ENCODE measurements at places on chromosomes 16 and 17.
A peak's percentile ranks its signal among the peaks of the same experiment; 100 is the strongest.

DNA sequence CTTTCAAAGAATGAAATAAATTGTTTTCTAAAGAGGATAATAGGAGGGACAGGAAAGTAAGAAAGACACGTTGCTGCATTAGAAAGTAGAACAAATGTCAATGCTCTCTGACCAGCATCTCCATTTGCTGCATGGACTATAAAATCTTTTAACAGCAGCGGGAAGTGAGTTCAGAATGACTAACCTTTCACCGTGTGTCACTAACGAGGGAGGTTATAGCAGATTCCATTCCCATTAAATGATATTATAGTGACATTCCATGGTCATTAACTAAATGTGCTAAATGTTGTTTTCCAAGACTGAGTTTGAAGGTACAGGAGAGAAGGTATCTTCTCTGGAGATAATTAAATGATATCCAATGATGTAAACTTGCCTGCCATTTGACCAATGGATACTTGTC is 127.1 kb upstream of the HS3ST3A1 start:
- DNase-seq = no peak

DNA sequence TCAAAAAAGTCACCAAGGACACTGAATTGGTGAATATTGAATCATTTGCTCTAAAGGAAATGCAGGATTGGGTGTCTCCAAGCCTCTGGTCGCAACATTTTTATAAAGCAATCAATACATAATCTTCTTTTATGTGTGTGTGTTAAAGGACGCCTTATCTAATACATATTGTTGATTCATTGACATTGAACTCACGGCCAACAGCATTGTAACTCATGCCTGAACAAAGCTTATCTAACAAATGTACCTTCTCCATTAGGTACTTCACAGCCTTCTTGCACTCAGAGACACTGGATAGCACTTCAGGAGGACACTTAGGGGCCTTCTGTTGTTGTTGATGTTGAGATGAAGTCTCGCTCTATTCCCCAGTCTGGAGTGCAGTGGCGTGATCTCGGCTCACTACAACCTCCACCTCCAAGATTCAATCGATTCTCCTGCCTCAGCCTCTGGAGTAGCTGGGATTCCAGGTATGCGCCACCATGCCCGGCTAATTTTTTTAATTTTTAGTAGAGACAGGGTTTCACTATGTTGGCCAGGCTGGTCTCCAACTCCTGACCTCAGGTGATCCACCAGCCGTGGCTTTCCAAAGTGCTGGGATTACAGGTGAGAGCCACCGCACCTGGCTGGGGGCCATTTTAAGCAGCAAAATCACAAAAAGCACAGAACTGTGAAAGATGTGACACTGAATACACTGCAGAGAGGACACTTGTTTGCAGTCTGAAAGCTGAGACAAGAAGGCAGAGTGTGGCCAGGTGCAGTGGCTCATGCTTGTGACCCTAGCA is 13.2 kb upstream of the PDXDC1 start:
- no peak for DNase-seq

GRCh38 chr17:74532115-74532514 is 840 bp upstream of the CD300LB start:
- no peak for DNase-seq

DNA sequence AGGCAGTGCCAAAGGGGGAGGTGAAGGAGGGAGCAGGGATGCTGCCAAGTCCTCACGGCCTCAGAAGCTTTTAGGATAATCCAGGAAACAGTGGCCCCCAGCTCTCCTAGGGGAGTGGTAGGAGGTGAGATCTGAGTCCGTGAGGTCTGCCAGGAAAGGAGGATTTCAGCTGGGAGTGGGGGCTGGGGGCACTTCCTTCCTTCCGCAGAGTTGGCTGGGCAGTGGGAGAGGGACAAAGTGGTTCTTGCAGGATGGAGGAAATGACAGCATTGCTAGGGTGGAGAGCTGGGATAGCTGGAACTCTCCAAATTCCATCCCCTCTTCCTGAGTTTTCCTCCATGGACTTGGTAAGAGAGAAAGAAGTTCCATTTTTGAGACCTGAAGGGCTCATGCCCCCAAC is 4.8 kb upstream of the SP6 start:
- no peak for DNase-seq

DNA sequence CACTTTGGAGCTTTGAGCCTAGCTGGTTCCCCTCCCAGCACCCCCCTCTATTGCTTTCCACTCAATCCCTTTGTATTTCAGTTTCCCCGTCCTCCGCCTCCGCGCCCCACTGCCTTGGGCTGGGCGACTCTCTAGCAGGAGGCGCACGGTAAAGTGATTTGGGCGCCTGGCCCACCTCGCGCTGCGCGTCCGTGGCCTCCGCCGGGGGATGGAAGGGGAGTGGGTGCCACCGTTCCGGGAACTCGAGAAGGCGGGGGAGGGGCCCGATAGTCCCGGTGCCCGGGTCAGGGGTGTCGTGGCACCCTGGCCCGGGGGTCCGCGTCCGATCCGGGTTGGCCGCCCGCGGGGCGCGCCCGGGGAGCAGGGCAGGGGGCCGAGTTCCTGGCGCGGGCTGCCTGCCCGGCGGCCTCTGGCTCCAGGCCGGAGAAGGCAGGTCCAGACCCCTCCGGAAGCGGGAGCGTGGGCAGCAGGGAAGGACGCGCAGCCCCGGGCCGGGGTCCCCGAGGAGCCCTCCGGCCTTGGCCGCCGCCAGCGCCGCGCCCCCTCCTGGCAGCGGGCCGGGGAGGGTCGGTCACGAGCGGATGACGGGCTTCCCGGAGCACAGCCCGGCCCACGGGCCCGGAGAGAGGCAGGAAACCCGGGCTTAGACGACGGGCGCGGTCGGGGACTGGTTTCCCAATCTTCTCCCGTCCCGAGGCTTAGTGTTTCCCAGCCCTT is 15.8 kb downstream of the MEOX1 start:
- peak; percentile 21 for DNase-seq

- DNase-seq = no peak
Measured at GRCh38 chr17:56886288-56886731, 27.5 kb downstream of the TRIM25 start.

- DNase-seq = no peak
Measured at GRCh38 chr17:44608727-44609435, 47.4 kb upstream of the MEIOC start.

DNA sequence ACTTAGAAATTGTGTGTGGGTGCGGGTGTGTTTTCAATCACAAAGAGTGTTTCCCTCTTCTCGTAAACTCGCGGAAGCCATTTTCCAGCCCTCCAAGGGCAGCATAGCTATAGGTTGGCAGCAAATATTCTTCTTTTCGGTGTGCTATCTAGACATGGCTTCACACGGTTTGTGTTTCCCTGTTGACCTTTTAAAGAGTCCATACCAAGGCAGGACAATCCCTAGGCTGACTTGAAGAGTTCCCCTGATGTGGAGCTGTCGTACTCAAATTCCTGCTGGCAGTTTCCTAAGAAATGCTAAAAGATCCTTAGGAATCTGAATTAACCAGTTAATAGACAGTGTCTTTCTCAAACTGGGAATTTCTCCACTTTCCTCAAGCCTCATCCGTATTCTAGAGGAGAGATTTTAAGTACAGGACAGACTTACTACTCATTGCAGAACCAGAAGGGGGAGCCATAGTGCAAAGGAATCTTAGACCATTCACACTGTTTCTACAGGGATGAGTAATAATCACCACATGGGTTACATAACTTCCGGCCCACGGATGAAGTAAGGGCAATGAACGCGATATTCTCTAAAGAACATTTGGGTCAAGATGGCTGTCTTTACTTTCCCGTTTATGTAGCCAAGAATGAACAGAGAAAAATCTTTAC is 288.6 kb upstream of the ELAC2 start:
- DNase-seq = no peak

- DNase-seq = no peak
Measured at GRCh38 chr16:72050769-72051464, 3.4 kb upstream of the HP start.

DNA sequence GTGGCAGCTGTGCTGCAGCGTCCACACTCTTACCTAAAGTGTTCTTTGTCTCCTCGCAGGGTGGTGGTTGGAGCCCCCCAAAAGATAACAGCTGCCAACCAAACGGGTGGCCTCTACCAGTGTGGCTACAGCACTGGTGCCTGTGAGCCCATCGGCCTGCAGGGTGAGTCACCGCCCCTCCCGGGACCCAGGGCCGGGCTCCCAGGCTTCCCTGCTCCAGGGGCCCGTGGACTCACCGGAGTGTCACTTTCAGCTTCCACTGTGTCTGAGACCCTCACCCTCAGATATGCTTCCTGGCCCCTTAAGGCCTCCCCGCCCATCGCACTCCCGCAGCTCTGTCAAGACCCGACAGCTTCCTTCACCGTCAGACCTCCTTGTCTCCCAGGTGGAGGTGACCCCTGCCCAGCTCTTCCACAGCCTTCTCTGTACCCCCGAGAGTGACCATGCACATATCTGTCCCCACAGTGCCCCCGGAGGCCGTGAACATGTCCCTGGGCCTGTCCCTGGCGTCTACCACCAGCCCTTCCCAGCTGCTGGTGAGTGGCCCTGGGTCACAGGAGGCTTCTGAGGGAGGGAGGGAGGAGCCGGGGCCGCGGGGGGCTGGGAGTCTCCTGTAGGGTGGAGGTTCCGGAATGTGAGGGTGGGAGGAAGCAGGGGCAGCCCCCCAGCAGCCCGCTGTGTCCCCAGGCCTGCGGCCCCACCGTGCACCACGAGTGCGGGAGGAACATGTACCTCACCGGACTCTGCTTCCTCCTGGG is 1.8 kb downstream of the ITGAX start:
- DNase-seq = no peak

GRCh38 chr16:17211797-17212196 is 259.0 kb downstream of the XYLT1 start:
- peak; percentile 41 for DNase-seq

DNA sequence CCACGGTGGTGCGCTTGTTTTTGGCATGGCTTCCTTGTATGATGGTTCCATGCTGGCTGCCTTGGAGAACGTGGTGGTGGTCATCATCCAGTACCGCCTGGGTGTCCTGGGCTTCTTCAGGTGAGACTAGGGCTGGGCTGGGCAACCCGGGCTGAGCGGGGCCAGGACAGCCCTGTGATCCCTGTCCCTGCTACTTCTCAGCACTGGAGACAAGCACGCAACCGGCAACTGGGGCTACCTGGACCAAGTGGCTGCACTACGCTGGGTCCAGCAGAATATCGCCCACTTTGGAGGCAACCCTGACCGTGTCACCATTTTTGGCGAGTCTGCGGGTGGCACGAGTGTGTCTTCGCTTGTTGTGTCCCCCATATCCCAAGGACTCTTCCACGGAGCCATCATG is 4.9 kb downstream of the CES2 start:
- DNase-seq = no peak

GRCh38 chr17:4738136-4739121 is 1.2 kb upstream of the ZMYND15 start:
- DNase-seq = no peak

GRCh38 chr16:3880623-3881498 is at the start of gene CREBBP:
Gene CREBBP (minus strand): TSS chr16:3880713. CDS start chr16:3879916, 797 bp downstream.
- DNase-seq = peak; percentile 81

- no peak for DNase-seq
Measured at GRCh38 chr16:7285520-7285919, 47.1 kb upstream of the RBFOX1 start.

DNA sequence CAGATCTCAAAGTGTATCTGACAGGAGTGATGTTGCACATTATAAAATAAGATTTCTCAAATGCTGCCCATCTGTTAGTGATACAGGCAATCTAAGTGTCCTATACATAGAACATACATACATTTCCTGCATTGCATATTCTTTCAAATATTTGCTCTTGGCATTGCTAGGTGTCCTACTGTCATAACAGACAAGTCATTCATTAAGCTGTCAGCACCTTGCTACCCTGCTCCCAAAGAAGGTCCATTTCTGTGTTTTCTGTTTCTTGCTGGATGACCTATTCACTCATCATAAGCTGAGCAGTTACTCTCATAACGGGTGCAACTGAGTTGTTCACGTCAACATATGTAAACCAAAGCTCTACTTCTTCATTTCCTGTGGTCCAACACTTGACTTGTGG is 719.0 kb downstream of the KCNJ2 start:
- DNase-seq = no peak

- DNase-seq = no peak
Measured at GRCh38 chr16:54568906-54569807, 282.6 kb upstream of the IRX3 start.

All from activated CD4-positive, alpha-beta T cell treated with anti-CD3 and anti-CD28 coated beads, Interleukin-2, amount 50 U/mL, for 48 hours (primary cell).